Activated T-cell treated with anti-CD3 and anti-CD28 coated beads, Interleukin-2, amount 50 U/mL, for 24 hours (primary cell): ENCODE measurements at places on chromosomes 5 and 9.

DNA sequence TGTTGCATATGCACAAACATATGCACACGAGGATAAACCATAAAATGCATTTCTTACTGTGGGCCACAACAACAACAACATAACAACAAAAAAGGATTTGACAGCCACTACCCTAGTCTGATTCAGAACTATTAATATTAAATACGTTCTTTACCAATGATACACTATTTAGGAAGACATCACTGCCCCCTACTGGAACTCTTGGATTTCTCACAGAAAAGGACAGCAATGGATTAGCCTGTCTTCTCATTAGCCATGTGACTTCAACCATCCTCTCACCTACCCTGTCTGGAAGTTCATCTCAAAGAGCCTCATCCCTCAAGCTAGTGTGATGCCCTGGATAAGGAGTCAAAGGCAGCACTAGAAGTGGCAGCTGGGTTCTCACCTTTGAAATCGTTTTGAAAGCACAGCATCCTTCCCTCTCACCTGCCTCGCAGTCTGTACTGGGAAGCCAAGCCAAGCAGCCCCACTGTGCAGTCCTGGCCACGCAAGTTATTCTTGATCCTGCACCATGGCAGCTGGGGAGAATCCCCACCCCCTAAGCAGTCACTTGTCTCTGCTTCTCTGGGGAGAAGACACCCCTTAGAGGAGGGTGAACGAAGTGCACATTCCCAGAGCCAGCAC lies 64.6 kb downstream of the SH3TC2 start:
- no peak for DNase-seq

GRCh38 chr5:9570876-9571275 lies 25.0 kb upstream of the SEMA5A start:
- DNase-seq, result no peak

DNA sequence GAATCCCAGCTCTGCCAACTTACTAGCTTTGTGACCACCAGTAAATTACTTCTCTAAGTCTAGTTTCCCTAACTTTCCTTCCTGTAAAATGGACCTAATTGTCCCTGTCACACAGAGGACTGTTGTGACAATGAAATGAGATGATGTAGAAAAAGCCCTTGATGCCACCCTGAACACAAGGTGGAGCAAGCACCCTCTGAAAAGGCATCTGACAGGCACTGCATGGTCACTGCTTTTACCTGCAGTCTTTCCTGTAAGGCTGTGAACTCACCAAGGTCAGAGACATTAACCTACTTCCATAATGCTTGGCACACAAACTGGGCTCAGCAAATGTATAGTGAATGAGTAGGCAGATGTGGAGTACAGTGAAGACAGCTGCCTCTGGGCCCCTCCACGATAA lies 6.1 kb downstream of the SLC31A2 start:
- DNase-seq, result no peak

DNA sequence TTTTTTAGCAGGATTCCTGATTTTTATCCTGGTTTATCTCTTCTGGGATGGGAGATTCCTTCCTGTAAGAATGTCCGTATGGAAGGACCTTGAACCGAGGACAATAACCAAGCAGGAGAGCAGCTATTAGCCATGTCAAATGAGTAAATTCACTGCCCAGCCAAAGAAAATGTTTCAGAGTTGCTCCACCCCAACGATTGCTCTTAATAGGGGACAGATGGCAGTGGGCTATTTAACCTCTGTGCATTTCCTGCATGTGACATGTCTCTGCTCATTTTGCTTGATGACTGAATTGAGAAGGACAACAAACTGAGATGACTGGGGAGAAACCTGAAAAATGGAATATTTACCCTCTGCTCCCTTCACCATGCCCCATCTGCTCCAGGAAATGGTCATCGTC lies 479.9 kb upstream of the ZNF462 start:
- no peak for DNase-seq

- no peak for DNase-seq
Measured at GRCh38 chr9:11257992-11258391, 645.2 kb upstream of the PTPRD start.

GRCh38 chr5:169656125-169656901 lies 19.2 kb downstream of the DOCK2 start:
- no peak for DNase-seq

GRCh38 chr9:38047301-38048251 lies 21.5 kb downstream of the SHB start:
- DNase-seq, result no peak

DNA sequence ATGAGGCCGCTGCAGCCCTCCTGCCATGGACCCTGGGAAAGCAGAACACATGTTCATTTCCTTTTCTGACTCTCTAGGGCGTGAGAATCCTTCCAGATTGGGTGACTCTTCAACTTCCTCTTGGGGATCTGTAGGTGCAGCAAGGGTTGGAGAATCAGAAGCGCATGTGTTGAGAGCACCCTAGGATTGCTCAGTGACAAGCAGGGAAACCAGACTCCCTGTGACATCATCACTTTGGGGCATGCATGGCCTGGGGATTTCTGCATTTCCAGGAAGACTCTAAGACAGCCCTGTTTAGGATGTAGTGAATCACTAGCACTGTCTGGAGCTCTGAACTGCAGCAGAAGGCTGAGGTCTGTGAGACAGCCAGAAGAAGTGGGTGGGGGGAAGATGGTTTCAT lies 15.1 kb upstream of the LCP2 start:
- DNase-seq, result peak; percentile 71

GRCh38 chr9:132201780-132202703 lies 40.2 kb downstream of the NTNG2 start:
- DNase-seq, result no peak

- peak; percentile 75 for DNase-seq
Measured at GRCh38 chr9:131503626-131504465, 1.1 kb downstream of the POMT1 start.

- no peak for DNase-seq
Measured at GRCh38 chr5:126339215-126339805, 83.9 kb upstream of the GRAMD2B start.

- DNase-seq, result no peak
Measured at GRCh38 chr5:21623831-21624230, 1229.3 kb downstream of the CDH12 start.

- DNase-seq, result no peak
Measured at GRCh38 chr9:75132244-75132643, 43.9 kb downstream of the OSTF1 start.

- no peak for DNase-seq
Measured at GRCh38 chr5:961711-962240, 46.8 kb upstream of the NKD2 start.

DNA sequence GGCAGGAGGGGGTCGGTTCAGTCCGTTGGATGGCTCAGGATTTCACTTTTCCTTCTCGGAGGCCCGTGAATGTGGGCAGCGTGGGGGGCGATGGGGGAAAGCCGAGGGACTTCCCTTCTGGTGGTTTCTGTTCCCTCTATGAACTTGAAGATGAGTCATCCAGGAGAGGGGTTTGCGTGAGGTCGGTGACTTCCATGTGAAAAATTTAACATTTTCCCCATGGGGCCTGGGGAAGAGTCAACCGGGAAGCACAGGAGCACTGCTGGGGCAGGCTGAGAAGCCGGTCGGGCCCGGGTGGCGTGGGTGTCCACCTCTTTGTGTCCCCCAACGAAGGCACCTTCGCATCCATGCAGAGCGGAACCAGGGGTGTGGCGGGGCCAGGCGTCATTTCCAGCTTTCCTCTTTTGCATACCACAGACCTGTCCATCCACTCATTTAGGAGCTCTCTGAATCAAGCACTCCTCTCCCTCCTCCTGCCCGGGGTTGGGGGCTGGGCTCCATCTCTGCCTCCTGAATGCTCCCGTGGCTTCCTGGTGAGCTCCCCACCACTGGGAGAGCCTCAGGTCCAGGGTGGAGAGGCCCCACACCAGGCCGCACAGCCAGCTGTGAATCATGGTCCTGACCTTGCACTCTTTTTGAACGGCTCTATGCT lies 68.4 kb downstream of the ANKRD33B start:
- DNase-seq, result peak; percentile 64

DNA sequence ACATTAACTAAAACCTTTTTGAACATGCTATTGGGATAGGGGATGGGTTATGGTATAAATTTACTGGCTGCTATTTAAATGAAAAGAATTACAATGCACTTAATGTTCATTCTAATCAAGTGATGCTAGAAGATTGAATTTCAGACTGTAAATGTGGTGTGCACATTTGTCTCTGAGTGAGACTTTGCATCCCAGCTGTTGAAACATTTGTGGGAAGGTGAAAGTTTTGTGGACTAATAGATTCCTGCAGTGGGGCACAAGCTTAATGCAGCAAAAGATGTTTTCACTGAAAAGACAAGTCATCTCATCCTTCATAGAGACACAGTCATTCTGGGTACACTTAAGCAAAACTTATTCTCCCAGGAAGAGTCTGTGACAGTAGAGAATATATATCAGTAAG lies 323.6 kb downstream of the NFIB start:
- DNase-seq, result no peak

DNA sequence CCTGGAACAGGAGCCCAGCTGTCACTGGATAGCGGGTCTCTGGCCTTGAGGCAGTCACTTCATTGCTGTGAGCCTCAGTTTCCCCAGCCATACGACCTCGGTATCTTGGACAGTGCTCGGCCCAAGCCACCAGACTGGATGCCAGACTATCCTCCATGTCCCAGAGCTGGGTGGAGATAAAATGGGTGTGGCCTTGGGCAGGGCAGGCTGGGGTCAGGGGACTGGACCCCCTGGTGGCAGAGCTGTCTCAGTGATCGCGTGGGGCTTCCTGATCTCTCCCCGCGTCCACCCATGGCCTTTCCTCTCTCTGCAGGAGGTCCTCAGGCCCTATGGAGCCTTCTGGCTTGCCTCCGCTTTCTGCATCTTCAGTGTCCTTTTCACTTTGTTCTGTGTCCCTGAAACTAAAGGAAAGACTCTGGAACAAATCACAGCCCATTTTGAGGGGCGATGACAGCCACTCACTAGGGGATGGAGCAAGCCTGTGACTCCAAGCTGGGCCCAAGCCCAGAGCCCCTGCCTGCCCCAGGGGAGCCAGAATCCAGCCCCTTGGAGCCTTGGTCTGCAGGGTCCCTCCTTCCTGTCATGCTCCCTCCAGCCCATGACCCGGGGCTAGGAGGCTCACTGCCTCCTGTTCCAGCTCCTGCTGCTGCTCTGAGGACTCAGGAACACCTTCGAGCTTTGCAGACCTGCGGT lies 10.0 kb downstream of the SLC2A8 start:
- no peak for DNase-seq

GRCh38 chr9:20028849-20029231 lies 240.0 kb upstream of the SLC24A2 start:
- no peak for DNase-seq

GRCh38 chr9:138060881-138061280 lies 183.3 kb downstream of the CACNA1B start:
- peak; percentile 3 for DNase-seq

GRCh38 chr5:67393211-67393610 lies 196.6 kb upstream of the CD180 start:
- no peak for DNase-seq

DNA sequence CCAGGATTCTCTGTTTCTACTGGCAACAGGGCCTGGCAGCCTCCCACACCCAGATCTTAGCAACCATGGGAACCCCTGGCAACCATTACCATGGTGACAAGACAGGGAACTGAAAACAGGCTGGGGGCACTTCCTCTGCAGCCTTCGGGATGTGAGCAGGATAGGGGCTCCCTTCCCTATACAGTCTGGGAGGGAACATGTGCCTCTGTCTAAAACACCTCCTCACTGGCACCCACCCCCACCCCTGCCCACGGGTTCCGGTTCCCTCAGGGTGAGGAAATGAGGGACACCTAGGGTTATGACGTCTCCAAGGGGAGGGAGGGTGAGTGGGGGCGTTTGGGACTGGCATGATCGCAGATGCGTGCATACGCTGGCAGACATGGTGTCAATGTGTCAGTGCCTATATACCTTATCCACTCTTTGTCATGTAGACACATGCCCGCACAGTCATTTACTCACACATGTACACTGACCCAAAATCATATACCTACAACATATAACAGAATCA lies 3.0 kb upstream of the DNAJB5 start:
- peak; percentile 64 for DNase-seq

- DNase-seq, result peak; percentile 58
Measured at GRCh38 chr5:98770209-98770910, 3.1 kb upstream of the RGMB start.

DNA sequence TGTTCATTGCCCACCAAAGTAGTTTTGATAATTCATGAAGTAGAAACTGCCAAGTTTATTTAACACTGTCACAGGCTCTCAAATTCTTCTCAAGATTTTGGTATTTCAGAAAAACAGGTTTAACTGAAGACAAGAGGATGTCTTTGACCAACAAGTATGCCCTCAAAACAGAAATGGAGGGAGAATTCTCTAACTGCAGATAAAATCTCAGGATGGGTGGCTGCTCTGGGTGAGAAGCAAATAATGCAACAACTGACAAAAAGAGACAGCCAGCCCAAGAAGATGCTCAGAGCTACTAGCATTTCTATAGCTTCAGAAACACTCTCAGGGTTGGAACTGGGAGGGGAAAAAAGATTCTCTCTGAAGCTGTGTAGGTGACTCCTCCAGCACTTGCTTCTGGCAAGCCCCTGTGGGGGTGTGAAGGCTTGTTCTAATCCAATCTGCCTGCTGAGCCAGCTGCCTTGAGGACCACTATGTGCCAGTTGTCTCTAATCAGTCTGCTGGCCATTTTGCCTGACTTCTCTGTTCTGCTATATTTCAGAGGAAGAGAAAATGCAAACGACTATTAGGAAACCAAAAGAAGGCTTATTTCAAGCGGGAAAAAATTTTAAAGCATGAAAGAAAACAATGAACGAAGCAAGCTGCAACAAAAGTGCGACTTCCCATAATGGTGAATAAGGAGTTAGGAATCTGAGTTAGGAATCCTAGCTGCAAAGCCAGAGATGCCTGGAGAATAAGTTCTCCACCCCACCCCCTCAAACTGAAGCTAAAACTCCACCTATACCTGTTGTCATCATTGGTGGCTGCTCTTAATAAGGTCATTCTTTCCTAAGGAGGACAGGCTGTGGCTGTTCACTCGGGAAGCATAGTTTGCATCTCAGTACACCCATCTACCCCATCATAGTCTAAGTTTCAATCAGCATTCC lies 147.5 kb downstream of the GNAQ start:
- no peak for DNase-seq

GRCh38 chr5:180315762-180316212 lies 23.9 kb upstream of the MAPK9 start:
- peak; percentile 84 for DNase-seq

DNA sequence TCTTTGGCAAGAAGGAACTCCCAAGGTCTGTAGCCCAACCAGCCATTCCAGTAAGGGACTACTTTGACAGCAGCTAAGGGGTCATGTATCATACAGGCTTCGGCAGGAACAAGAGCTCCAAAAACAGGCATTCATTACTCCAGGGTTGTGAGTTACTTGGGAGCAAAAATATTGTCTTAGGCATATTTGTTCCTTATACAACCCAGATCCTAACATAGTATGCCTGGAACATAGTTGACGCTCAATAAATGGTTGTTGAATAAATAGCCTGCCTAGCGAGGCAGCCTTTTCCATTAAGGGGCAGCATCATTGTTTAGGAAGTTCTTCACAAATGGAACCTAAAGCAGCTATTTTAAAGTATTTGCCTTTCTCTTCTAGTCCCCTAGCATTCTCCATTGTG lies 35.8 kb upstream of the FER start:
- no peak for DNase-seq

GRCh38 chr5:170623576-170624181 lies 119.9 kb downstream of the KCNIP1 start:
- peak; percentile 56 for DNase-seq
